ENCODE measurements at places on chromosomes 1 and 21. TPM values are rescaled to one million over a fixed set of nuclear protein-coding genes. Genes with fewer than 3 reads are reported as not detected.

PFDN2 gene
- total RNA-seq, result 128 TPM

SPATA46 gene
- total RNA-seq, result not detected

S100A6 gene
- total RNA-seq, result 3,257 TPM

EPS8L3 gene
- total RNA-seq, result 0.47 TPM

TSACC gene
- total RNA-seq, result 3.2 TPM

CNIH4 gene
- 111 TPM for total RNA-seq

DENND2C gene
- 0.52 TPM for total RNA-seq

TSPEAR gene
- total RNA-seq, result not detected

KRTAP21-2 gene
- total RNA-seq, result not detected

ST6GALNAC3 gene
- 0.60 TPM for total RNA-seq

AQP10 gene
- not detected for total RNA-seq

LENEP gene
- not detected for total RNA-seq

RNU1-2 gene
- not detected for total RNA-seq

KANK4 gene
- total RNA-seq, result 0.52 TPM

SPRR2F gene
- total RNA-seq, result not detected

LCE2C gene
- not detected for total RNA-seq

LHX8 gene
- total RNA-seq, result 1.2 TPM

C8B gene
- not detected for total RNA-seq

NUP210L gene
- total RNA-seq, result not detected

TMEM54 gene
- 46.5 TPM for total RNA-seq

MYCL gene
- 0.62 TPM for total RNA-seq

KRTAP21-3 gene
- total RNA-seq, result not detected

UBL4B gene
- total RNA-seq, result not detected

OR2L13 gene
- not detected for total RNA-seq

GSTM5 gene
- total RNA-seq, result not detected

NUDT4B gene
- total RNA-seq, result 2.4 TPM

CHD1L gene
- total RNA-seq, result 31.4 TPM

ATP1A2 gene
- total RNA-seq, result 0.13 TPM

CFHR2 gene
- total RNA-seq, result not detected

NGF gene
- total RNA-seq, result 2.2 TPM

SOAT1 gene
- total RNA-seq, result 28.2 TPM

AIRE gene
- total RNA-seq, result not detected

NBPF6 gene
- 0.26 TPM for total RNA-seq

ABCB10 gene
- total RNA-seq, result 20.2 TPM

OR2G6 gene
- total RNA-seq, result not detected

DMBX1 gene
- total RNA-seq, result 0.99 TPM

PGBD5 gene
- 0.42 TPM for total RNA-seq

GLUL gene
- 23.8 TPM for total RNA-seq

KRTAP13-2 gene
- not detected for total RNA-seq

HES2 gene
- 2.2 TPM for total RNA-seq

IFI44L gene
- 0.05 TPM for total RNA-seq

SPATA21 gene
- total RNA-seq, result not detected

CLCA1 gene
- not detected for total RNA-seq

RAB42 gene
- total RNA-seq, result 2.2 TPM

OPTC gene
- total RNA-seq, result not detected
